WERI-Rb-1 (cell line): ENCODE measurements at places on chromosomes 7 and 10.

DNA sequence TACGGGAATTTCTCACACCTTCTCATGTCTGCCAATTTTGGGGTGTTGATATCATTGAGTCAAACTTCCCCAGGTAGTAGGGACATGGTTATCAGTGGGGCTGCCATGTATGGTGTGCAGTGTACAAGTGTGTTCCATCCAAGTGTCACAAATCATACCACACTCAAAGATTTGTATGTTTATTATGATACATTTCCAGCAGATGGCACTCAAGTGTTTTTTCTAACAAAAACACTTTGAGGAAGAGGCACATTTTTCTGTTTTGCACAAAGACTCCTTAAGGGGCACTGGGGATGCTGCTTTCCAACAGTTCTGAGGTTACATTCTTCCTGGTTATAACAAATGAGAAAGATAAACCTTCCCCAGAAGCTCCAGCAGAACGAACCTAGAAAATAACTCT is 414.5 kb downstream of the REEP3 start:
- DNase-seq = no peak

- DNase-seq = no peak
Measured at GRCh38 chr7:115825456-115826115, 205.0 kb downstream of the TFEC start.

GRCh38 chr7:34107276-34107675 is 201.9 kb downstream of the BMPER start:
- DNase-seq = no peak

GRCh38 chr7:95322396-95322795 is 1.9 kb downstream of the PON1 start:
- no peak for DNase-seq

DNA sequence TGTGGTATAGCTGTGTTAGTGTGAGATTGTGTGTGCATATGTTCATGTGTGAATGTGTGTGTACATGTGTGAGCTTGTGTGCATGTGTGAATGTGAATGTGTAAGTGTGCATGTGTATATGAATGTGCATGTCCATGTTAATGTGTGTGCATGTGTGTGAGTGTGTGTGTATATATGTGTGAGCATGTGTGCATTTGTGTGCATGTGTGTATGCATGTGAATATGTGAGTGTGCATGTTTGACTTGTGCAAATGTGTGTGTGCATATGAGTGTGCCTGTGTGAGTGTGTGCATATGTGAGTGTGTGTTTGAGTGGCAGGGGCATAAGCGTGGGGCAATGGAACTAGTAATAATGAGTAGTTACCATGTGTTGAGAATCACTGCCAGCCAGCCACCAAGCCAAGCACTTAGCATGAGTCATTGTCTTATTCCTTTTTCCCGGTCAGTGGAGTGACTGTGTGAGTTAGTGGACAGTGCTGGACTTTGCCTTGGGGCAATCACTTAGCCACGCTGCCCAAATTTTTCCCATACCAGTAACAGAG is 46.3 kb upstream of the SHH start:
- DNase-seq = no peak

DNA sequence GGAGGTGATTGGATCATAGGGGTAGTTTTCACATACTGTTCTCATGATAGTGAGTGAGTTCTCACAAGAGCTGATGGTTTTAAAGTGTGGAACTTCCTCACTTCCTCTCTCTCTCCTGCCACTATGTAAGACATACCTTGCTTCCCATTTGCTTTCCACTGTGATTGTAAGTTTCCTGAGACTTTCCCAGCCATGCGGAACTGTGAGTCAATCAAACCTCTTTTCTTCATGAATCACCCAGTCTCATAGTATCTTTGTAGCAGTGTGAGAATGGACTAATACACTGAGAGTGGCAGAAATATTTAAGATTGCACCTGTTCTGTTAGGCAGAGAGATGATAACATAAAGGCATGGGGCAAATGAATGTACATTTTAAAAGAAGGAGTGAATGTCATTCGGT is 507.8 kb downstream of the SORCS3 start:
- DNase-seq = no peak

DNA sequence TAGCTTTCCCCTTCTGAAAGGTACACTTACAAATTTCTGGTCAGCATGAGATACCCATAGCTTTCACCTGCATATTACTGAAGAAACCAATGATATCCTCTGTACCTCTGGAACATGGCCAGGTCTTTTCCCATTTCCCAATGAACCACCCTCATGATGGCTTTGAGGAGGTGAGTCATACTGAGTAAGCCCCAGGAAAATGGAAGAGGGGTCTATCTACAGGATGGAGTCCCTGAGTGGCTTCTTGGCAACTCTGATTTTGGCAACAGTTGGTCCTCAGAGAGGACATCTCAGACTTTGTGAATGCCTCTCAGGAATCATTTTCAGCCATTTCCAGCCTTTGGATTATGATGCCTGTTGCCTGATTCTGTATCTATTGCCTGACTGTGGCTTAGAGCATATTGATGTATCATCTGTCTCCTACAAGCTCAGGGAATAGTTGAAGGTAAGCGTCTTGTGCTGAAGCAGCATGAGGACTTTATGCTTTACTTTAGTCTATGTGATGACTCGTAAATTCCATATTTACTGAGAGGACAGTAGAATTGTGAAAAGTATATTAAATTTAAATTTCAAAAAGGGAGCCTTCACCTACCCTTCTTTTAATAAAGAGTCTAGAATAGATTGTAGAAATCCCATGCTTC is 84.7 kb upstream of the DKK1 start:
- DNase-seq = no peak

GRCh38 chr7:94336009-94336408 is 58.7 kb upstream of the COL1A2 start:
- DNase-seq = peak; percentile 20

DNA sequence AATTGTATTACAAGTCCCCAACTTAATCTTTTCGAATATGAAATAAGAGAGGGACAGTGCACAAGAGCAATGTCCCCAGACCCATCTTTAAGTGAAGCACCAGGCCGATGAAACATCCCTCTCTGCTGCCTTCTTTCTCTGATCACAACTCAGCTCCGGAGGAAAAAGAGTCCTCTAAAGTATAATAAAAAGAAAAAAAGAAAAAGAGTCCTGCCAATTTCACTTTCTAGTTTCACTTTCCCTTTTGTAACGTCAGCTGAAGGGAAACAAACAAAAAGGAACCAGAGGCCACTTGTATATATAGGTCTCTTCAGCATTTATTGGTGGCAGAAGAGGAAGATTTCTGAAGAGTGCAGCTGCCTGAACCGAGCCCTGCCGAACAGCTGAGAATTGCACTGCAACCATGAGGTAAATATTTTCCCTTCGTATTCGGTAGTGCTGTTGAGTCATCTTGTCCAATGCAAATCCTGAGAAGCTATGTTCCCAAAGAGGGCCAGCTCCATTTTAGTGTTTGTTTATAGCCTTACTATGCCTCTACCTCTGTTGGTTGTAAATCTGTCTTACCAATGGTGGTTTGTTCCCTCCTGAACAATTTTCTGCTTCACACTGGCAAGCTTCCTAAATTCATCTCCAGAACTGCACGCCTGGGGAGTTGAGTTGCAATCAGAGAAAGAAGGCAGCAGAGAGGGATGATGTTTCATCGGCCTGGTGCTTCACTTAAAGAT is at the start of gene IFIT2:
Gene IFIT2, plus strand, starts transcription at position 326 of the 725 bp plus-strand sequence. Its CDS starts 78 bp downstream, at position 404.
- no peak for DNase-seq

DNA sequence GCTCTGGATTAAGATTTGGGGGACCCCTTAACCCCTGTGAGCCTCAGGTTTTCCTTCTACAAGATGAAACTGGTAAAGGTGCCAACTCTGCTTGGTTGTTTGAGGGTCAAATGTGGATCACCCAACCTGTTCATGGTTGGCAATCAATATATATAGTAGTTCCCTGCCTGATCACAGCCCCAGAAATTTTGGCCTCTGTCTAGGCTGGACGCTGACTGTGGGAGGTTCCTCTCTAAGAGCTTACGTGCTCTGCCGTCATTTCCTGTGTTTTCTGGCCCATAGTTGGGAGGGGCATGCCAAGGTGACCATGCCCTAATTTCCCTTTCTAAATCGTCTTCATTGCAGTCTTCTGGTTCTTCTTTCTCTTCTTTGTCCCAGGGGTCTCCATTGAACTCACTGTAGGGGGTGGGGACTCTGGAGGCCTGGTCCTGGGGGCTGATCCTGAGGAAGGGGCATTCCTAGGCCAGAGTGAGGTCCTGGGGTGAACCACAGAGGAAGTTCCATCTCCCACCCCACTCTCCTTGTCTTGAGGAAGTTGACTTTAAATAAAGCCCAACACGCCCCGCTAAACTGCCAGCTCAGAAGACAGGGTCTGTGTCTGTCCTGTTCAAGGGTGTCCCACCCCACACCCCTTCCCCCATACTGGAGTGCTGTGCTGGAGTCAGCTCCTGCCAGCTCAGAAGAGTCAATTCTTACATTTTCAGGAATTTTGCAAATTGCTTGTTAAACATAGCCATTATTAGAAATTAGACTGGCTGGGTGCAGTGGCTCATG is 98.9 kb upstream of the SDK1 start:
- DNase-seq = no peak

- DNase-seq = no peak
Measured at GRCh38 chr10:3477683-3478082, 305.1 kb upstream of the PITRM1 start.

DNA sequence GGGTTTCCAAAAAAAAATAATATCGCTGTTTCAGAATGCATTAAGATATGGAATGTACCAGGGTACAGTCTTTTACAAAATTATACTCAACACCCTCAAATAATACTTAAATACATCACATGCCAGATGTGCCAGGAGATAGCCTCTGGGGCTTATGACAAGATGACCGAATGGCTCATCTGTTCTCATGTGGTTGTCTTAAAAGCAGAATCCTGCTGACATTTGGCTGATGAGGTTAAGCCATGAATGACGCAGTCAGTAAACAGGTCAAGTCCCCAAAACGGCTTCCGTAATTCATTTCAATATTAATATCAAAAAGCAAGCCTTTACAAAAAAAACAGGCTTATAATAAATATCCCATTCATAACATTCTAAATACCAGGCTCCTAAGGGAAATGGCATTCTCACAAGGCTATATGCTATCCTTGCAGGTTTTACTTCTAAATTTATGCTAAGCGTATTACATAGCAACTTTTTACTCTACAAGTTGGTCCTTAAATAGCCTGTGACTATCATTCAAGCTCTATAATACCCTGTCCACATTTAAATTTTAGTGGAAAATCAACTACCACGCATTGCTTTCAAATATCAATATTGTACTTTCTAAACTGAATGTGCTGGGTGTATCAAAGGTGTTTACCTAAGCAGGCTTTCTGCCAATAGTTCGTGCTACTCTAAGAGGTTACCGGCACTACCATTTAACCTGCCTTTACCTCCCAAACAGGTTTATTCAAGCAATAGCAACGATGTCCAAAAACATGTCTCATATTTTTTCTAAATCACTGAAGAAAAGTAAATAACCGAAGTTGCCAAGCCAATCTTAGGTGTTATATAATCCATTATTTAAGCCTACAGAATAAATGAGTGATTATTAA is 15.6 kb downstream of the SMURF1 start:
- DNase-seq = no peak

DNA sequence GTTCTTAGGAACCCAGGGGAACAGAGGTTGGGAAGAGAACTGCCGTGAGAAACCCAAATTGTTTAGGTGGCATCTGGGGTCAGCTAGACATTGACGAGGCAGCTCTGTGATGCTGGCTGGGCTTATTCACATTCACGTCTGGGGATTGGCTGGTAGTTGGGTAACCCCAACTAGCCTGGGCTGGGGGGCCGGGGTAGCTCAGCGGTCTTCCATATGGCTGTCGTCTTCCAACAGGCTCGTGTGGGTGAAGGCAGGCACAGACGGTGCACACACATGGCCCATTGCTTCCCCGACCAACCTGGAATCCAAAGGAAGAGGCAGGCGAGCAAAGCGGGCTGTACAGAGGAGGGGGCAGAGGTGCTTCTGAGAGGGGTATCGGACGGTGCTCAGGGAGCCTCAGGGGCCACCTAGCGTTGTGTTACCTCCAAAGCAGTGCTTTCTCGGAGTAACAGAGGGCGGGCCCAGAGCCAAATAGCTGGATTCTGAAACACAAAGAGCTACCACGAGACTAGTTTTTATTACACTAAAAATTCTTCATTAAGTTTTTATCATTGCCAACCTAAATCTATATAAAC is 34.5 kb downstream of the MKI67 start:
- no peak for DNase-seq

GRCh38 chr7:136877509-136877908 is 9.1 kb downstream of the CHRM2 start:
- no peak for DNase-seq
